ENCODE measurements at places on chromosomes 7 and 10. TPM values are rescaled to one million over a fixed set of nuclear protein-coding genes. Genes with fewer than 3 reads are reported as not detected.

DNA sequence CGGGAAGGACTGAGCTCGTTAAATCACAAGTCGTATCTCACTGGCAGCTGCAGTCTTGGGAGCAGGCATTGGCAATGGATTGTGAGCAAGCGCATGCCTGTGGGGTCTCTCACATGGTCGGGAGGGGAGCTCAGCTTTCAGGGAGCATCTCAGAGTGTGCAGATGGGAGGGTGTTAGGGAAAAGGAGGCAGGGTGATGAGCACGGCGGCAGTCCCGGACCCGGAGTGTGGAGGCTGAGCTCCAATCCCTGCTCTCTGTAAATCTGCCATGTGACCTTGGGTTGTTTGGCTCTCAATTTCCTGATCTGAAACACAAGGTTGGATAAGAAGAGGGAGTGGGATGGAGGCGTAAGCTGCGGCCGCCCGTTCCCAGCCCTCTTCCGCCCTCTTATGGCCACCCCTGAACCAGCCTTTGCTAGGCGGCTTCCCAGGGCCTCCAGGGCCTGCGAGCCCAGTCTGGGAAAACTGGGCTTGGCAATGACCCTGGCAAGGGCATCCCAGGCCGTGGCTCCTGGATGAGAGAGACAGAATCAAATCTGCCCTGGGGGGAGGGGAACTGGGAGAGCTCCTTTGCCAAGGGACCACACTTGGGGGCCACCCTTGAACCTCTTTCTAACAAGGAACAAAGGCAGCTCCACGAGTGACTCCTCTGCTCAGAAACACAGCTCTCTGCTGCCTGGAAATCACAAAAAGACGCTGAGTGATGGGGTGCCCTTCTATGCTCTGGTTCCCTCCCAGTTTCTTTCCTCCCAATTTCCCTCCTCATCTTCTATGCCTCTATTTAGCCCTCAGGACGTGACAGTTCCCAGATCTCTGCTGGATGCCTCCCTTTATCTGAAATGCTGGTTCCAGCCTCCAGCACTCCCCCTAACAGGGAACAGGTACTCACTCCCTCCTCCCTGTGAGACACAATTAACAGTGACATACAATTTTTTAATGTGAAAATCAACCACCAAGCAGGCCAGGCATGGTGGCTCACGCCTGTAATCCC, 41.7 kb upstream of the LOXL4 start:
- DNase-seq: no peak

DNA sequence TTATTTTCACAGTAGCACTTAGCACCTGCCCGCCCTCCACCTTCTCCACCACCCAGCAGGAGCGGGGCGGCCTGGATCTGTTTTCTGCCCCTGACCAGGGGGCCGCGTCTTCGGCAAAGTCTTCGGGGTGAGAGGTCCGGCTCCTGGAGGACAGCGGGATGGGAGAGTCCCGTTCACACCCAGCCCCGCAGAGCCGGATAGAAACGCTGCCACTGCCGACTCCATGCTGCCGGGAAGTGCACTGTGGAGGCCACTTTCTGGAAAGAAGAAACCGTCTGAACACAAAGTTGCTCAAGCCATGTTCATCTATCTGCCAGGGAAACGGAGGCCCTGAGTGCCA, 14.5 kb upstream of the ZNF273 start:
- DNase-seq: no peak

TAS2R5 gene
- 2.5 TPM for total RNA-seq

- DNase-seq: no peak
These were observed 469.4 kb downstream of the KCNMA1 start for GRCh38 chr10:77168161-77168560.

DNA sequence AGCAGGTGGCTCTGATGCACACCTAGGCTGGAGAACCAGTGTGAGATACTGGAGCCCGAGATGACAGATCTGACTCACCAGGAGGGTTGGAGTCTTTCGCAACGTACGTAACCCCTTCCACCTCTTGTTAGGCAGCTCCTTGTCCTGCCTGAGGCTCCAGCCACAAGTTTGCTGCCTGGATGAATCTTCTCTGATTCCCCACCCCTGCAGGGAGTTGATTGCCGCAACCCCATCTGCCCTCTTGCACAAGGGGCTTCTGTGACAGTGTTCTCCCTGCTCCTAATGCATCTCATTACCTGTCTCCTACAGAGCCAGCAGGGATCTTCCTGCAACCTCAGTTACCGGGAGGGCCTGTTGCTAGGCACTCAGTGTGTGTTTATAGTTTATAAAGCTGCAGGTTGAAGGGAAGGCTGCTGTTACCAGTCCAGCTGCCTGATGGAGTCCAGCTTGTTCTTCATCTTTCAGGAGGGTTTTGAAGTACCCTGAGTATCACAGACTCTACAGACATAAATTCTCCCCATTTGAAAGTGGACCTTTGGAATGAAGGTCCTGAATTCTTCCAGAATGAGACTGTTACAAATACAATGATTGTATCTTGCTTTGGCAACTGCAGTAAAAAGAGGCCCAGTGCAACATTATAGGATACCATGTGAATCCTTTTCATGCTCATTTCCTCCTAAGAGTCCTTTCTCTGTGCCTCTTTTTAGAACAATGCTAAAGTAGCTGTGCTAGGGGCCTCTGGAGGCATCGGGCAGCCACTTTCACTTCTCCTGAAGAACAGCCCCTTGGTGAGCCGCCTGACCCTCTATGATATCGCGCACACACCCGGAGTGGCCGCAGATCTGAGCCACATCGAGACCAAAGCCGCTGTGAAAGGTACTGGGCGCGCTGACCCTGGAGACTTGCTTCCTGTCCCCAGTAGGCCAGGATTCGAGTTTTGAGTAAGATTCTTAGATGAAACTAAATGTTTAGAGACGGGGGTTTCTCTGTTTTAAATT, 6.5 kb downstream of the MDH2 start:
- no peak for DNase-seq

- no peak for DNase-seq
These were observed 539.2 kb downstream of the HTR7 start for GRCh38 chr10:90318659-90319058.

GRCh38 chr10:129101232-129101980, 365.6 kb upstream of the MGMT start:
- no peak for DNase-seq

DNA sequence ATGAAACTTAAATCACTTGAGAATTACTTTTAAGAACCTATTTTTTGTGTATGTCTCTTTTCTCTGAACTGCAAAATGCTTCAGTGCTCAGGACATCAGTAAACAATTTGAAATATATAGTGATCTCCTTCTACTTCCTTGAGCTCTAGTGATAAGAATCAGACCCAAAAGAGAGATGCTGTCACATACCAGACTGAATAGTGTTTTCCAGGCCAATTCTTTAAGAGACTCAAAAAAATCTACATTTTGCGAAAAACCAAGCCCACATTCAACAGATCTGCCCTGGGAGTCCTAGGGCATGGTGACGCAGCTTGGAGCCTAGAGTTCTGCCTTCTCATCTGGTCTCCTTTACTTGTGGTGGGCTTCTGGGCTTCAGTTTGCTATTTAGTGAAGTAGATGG, 72.1 kb upstream of the SLC13A1 start:
- DNase-seq: no peak

DNA sequence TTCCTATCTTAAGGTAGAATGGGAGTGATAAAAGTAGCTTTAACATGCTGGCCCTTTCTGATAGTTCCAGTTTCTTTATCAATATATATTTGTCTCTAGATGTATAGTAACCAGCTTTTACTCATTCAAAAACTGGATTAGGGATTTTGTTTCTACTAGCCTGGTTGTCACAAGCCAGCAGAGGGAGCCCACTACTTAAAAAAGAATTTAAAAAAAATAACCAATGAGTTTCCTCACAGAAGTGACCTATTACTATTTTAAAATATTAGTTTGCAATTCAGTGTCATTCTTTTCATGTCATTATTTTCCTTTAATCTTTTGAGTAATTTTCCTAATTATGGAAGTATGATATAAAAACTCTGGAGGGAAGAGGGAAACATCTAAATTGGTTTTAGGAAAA, 142.1 kb downstream of the PHTF2 start:
- peak; percentile 75 for DNase-seq

CCDC3 gene
- 2.9 TPM for total RNA-seq

GRCh38 chr10:124116771-124117510, 23.5 kb upstream of the CHST15 start:
- DNase-seq: no peak

GRCh38 chr7:90552521-90552920, 43.6 kb upstream of the CDK14 start:
- peak; percentile 71 for DNase-seq

GRCh38 chr7:29929018-29929807, 60.4 kb downstream of the SCRN1 start:
- no peak for DNase-seq

DNA sequence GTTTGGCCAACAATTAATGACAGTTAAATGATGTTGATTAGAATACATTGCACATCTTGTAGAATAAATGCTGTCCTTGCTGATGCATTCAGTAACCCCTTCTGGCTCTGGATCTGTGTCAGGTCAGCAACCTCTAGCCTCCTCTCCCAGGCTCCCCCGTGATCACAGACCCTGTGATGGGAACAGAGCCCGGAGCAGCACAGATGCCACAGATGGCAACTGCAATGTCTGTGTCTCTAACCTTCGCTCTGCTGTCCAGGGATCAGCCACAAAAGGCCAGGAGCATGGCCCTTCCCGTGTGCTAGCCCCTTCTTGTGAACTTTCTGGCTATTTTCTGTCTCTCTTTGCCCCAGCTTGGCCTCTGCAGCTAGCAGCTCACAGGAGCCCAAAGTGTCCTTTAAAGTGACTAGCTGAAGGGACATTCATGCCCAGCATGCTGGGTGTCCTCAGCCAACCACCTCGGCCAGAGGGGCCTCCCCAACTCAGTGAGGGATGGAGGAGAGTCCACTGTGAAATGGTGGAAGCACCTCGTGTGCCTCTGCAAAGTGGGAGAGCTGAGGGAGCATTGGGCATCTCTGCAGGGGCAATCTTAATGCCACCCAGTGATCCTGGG, 167.0 kb upstream of the TCERG1L start:
- DNase-seq: no peak

DNA sequence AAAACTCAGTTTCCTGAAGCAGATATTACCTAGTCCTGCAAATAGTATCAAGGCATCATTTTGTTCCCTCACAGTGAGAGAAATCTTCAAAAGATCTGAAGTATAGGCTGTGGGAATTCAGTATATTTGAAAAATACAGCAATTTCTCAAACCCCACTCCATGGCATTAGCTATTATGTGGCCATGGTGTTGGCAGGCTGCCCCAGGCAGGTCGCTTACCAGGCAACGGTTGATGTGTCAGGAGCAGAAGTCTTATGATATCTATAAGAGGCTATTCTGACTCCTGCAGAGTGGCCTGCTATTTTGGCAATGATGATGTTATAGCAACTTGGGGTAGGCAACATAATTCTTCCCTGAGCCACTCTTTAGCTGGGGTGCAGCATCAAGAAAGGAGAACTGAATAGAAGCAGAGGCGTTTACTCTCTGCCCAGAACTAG, 187.9 kb downstream of the PLXDC2 start:
- peak; percentile 41 for DNase-seq

DNA sequence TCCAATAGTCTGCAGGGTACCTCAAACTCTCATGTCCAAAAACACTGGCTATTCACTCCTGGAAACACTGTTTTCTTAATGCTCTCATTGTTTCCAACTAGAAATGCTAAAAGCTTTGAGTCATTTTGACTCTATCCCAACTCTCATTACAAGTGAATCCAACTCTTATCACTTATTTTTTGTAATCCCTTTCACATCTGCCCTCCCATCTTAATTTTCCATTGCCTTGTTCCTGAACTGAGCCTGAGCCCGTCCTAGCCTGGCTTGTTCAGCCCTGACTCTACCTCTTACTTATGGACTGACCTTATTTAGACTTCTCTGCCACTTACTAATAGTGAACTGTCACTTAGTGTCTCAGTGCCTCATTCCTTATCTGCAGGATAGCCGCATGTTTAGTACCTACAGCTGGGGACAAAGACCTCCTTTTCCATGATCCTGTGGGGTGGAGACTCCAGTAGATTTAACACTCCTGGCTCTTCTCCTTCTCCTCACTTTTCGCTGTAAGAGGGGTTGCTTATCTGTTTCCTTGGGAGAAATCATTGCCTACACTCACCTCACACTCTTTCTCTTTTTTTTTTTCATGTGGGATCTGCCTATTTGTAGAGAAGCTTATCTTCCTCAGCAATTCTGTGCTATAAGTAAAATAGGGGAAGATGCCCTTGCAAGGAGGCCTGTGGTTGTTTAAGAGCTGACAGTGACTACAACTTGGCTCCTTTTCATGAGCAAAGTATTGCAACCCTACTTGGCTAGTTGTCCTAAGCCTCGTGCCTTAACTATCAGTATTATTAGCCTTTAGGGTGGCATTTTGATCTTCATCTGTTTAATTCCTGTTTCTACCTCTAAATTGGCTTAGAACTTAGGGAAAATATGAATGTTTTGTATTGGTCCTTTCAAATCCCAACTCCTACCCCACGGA, 56.4 kb downstream of the SLC16A12 start:
- no peak for DNase-seq

- DNase-seq: no peak
These were observed 87.0 kb downstream of the PTPRN2 start for GRCh38 chr7:158500651-158501052.

DNA sequence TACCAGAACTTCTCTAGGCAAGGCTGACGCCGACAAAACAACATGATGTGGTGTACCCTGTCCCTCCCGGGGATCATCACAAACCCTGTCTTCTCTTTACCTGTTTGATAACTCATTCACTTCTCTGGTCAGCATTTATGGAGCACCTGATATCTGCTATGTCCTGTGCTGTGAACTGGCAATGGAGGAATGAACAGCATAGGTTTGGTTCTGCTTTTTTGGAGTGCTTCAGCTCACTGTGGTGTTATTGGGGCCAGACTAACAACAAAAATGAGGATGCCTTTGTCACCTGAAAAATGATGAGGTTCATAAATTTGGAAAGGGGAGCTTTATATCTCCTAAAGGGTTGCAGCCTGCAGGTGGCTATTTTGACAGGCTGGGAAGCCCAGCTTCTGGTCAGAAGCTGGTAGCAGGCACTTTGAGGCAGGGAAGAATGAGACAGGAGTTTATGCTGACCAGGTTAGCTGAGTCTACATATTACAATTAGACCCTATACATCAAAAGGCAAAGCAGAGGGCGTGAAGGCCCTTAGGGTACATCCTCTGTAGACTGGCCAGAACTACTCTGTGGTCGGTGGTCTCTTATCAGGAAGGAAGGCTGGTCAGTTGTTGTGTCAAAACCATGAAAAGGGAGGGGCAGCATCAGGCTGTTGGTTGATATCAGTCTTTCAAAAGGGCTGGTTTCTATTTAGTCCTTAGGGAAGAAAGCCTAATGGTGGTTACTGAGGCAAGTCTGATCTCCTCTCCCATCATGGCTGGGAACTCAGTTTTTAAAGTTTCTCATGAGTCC, 42.3 kb downstream of the SH2D4B start:
- DNase-seq: no peak

DNA sequence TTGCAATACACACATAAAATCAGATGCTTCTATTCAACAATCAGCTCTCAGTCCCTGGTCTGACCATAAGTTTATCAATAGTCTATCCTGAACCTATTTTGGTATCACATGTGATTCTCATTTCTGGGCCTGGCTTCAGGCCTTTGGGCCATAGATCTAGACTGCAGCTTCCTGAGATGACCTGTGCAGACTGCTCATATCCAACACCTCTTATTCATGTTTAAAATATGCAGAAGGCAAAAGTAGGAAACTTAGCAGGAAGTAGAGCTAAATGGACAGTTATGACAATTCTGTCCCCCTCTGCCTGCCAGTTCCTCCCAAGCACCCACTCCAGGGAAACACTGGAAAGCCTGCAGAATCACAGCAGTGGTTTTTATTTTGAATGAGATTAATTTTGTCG, 53.3 kb downstream of the C7orf25 start:
- DNase-seq: no peak

- DNase-seq: no peak
These were observed 1.6 kb upstream of the GTF2I start for GRCh38 chr7:74655768-74656440.

Measured in Karpas-422 (cell line).